ENCODE measurements at places on chromosomes 3 and 15. TPM values are rescaled to one million over a fixed set of nuclear protein-coding genes. Genes with fewer than 3 reads are reported as not detected.

GRCh38 chr3:15438983-15439382 lies 11.6 kb downstream of the EAF1 start:
- no peak for DNase-seq

DNA sequence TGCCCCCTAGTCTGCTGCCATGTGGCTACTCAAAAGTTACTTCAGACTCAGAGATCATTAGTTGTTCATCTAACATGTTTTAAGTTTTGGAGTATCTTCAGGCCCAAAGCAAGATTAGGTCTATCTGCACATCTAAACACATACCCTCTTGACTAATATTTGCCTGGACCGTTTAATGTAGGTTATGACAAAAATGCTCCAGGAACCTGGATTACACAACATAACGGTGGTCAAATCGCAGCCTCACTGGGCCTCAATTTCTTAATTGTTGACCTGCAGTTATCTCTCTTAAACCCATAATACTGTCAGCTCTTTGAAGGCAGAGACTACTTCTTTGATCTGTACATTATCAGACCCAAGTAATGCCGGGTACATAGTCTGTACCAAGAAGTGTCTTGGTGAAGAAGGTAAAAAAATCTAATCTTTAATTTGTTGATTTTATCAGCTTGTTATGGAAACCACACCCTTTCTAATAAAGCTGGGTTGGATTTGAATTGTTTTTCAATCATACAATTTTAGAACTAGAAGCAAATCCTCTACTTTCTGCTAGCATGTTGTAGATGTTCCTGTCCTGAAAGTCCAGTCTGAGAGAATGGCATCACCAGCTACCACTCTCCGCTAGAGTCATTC lies 3.6 kb downstream of the SNRK start:
- no peak for DNase-seq

DNA sequence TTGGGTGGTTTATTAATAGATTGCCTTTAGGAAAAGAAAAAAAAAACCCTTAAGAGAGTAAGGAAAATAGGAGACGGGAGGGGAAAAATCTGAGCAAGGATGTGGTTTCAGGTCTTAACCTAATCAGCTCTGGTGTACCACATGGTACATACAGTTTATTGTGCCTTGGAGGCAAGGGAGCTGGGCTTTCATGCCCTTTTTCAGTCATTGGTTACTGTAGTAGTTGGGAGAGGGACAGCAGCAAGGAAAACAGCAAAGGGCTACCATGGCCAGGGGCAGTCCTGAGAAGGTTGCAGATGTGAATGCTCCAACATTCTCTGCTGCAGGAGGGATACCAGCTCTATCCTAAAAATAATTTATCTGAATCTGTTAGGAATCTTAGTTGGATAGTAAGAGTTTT lies 5.9 kb downstream of the CMC1 start:
- no peak for DNase-seq

DNA sequence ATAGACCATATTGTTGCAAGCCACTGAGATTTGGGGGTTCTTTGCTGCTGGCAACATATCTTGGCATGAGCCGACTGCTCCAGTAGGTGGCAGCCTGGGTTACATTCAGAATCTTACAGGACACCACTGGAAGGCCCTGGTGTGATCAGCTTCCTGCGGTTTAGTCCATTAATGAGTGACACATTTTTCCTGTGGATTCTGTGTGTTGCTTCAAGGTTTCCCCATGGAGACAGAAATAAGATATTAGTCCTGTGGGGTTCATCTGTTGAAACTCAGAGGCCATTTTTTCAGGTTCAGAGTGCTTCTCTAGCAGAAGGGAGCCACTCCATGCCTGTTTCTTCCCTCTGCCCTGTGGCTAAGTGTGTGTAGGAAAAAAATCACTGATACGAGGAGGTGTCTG lies 116.2 kb downstream of the MFSD1 start:
- DNase-seq, result peak; percentile 12

DNA sequence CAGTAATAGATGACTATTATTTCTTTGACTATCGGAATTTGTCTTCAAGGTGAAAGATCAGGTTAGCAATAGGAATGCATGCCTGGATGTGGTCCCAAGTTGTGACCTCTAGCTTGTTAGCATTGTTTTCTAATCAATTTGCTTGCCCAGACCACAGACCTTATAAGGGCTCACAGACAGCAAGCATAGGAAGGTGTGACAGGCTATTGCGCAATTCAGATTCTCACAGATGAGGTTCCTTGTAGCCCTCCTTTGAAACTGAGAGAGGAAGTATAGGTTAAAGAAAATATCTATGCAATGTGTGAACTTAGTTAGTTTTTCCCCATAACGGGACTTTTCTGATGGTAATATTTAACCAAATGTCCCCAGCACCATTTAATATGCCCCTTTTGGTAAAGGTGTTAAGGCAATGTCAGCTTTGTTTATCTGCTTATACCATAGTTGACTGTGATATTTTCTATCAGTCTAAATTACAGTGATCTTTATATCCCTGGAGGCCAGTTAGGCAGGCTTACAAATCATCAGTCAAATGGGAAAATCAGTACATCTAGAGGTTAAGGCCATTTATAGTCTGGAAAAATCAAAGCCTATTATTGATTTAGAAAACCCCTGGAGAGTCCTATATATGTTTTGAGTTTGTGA lies 168.1 kb upstream of the MBNL1 start:
- peak; percentile 2 for DNase-seq

GRCh38 chr3:6351752-6352151 lies 509.2 kb upstream of the GRM7 start:
- no peak for DNase-seq

DNA sequence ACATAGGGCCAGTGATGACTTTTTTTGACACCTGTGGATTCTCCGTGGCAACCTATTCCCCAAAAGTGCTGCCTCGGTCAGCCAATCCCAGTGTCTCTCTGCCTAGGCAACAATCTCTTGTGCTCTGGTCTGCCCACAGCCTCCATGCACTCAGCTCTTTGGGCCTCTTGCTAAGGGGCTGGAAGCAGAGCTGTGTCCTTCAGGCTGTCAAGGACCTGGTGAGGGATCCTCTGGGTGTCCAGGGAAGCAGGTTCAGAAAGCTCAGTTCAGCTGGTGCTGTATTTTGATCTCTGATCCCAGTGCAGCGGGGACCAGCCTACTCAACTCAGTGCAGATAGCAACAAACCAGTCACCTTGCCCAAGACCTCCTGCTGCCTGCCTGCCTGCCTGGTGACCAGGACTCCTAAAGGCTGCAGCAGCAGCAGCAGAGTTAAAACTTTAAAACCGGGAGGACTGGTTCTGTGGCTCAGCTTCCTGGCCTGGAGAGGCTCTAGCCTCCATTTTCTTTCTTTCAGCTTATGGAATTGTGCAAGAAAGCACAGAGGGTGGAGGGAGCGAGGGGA lies 6.2 kb downstream of the PAK6 start:
- no peak for DNase-seq

DNA sequence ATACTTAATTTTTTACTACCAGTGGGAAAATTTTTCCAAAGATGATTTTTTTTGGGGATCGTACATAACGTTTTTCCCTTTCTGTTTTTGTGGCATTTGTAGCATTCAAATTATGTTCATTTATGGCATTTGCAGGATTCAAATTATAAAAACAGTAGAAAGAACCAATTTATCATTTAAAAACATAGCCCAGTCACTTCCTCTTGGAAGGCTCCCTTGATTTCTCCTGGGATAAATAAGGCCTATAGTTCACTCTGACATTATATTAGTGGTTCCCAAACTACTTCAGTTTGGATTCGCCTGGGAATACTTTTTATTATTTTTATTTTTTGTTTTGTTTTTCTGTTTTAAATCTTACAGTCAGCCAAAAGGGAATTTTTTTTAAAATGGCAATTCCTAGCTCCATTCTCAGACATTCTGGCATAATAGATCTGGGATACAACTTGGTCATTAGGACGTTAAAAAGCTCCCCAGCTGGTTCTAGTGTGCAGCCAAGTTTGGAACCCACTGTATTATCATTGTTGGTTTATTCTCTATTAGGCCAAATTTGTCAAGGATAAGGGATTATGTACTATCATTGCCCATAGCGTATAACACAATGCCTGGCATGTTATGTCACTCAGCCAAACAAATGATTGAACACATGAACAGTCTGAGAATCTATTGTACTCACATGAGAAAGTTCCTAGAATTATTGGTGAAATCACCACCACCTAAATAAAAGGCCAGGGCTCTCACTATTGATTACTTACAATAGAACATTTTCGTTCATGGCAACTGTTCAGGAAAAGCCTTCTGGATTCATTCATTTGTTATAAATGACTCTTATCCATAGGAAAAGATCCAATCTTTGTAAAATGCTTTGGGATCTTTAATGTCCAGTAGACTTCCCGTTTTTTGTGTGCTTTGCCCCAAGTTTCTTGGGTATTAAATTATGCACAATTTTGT lies 28.9 kb downstream of the RARB start:
- DNase-seq, result no peak

DNA sequence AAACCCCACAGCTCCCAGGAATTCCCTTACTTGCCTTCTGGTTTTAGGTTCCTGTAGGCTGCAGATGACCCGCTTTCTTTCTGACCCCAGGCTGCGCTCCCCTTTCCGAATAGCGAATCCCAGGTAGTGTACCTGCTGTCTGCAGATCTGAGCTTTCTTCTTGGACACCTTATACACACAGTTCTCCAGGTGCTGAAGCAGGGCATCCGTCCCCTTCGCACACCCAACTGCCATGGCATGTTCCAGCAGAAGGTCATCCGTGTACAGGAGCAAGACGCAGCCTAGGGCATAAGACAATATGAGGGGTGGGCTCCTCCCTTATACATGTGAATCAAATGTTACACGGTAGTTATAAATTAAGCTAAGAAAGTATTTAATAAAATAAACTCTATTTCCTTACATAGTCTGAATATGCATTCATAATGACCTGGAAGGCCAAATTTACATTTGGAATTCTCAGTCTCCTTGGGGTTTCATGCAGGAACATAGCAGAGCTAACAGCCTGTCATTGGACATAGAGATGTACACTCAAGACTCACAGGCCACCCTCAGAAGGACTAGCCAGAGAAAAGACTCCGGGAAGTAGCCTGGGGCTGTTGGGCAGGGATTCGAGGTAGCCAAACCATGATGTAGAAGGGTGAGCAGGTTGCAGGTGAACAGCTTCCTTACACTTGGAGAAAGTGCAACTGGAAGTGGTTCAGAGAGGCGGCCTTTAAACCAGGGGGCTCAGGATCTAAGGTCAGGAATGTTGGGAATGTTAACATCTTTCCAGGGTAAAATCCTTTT lies 8.2 kb upstream of the DNAAF4 start:
- no peak for DNase-seq

GRCh38 chr3:151789853-151790463 lies 24.0 kb upstream of the AADAC start:
- no peak for DNase-seq

DNA sequence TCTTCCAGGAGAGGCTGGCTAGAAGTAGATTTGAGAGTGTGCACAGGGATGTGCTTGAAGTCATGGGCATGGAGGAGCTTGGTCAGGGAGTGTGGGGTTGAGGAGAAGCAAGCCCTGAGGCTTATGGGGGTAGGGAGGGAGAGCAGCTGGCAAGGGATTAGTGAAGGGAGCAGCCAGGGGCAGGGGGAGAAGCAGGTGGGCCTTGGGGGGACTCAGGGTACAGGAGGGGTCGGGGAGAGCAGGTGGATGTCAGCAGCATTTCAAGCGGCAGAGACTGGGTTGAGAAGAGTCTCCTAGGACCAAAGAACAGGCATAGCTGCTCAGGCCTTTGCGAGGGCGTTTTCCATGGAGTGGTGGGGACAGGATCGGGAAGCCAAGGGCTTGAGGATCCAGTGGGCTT lies 3.4 kb upstream of the LMAN1L start:
- no peak for DNase-seq

GRCh38 chr3:32193101-32193500 lies 45.4 kb upstream of the CMTM8 start:
- DNase-seq, result no peak

- no peak for DNase-seq
Measured at GRCh38 chr15:51185213-51186159, 90.8 kb upstream of the TNFAIP8L3 start.

DNA sequence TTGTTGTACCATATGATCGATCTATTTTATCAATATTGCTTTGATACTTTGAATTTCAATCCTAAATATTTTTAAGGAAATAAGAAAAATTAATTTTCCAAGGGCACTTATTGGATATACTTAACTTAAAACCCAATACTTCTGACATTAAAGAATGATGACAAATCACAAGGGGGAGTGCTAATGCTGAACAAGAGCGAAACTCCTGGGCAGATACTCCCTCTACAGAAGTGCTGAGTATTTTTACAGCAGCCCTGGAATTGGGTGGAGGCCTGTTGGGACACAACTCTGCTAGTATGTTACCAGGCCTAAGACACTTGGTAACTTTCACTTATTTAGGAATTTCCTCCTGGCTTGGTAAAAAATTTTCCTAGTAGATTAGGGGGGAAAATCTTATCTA lies 46.2 kb downstream of the DENND6A start:
- no peak for DNase-seq

DNA sequence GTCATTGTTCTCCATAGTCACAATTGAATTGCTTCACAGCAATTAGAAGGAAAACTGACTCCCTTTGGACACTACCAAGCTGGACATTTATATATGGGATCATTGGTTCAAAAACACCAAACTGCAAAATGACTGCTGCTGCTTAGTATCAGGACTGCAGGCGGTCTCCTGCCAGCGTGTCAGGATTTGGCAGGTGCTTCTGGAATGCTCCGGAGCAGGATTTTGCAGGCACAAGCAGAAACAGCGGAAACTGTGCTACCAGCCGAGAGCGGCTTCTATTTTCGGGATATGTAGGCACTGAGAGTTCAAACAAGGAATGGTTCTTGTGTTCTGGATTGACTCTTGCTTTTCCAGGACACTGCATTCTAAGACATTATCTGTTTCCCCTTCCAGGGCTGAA lies 95.5 kb downstream of the SSR3 start:
- DNase-seq, result no peak

DNA sequence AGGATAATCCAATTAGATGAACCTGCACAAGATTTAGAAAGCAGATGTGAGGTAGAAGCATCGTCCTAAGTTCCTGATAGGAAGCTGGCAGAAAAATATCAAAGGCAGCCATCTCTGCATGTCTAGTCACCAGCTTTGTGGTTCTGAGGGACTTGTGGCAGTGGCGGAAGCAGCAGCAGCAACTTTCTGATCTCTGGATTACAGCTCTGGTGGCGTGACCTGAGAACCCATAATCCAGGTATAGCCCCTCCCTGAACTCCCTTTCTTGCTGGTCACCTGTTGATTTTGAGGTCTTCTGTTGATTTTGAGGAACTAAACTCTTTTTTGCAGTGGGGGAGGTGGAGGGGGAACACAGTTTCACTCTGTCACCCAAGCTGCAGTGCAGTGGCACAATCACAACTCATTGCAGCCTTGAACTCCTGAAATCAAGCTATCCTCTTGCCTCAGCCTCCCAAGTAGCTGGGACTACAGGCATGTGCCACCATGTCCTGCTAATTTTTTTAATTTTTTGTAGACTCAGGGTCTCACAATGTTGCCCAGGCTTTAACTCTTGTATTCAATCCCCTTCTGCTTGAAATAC lies 7.9 kb downstream of the FSIP1 start:
- DNase-seq, result peak; percentile 26

GRCh38 chr3:146557745-146558144 lies 13.3 kb upstream of the PLSCR1 start:
- no peak for DNase-seq

The CCR8 gene
- total RNA-seq, result not detected
